ENCODE measurements at places on chromosomes 16 and 17. TPM values are rescaled to one million over a fixed set of nuclear protein-coding genes. Genes with fewer than 3 reads are reported as not detected.

SPNS3 gene
- total RNA-seq = 5.8 TPM

PIRT gene
- not detected for total RNA-seq

NLRC3 gene
- 49.1 TPM for total RNA-seq

AHSP gene
- total RNA-seq = not detected

SYNGR3 gene
- 5.9 TPM for total RNA-seq

OR4D1 gene
- 0.13 TPM for total RNA-seq

KLHL36 gene
- total RNA-seq = 52.3 TPM

MPO gene
- 1.2 TPM for total RNA-seq

DNA sequence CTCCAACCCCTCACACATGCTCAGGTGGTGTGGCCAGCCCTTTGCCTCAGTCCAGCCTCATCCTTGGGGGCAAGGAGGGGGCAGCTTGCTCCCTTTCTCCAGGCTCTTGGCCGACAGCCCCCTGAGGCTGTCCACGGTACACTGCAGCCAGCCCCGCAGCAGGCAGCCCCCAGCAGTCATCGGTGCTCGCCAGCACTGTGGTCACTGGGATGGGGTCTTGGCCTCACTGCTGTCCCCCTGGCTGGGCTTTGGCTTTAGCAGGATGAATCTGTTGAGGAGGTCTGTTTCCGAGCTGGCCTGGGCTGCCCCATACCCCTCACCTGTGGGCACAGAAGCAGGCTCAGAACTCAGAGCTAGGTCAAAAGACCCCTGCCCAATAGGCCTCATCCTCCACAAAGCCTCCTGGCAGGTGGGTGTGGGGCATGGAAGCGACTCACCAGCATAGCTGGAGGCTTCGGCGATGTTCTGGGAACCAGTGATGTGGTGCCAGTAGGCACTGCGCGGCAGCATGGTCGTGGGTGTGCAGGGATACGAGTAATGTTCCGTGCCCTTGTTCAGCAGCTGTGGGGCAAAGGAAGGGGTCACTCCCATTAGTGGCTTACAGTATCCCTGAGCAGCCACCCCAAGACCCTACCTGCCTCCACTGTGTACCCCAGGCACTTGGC is 10.8 kb downstream of the POLR2C start:
- ATAC-seq = no peak

- ATAC-seq = no peak
Observed at GRCh38 chr17:79154446-79154845, 79.8 kb downstream of the ENGASE start.

GRCh38 chr17:4304417-4305027 is 40.7 kb upstream of the ANKFY1 start:
- peak; percentile 72 for ATAC-seq

DNA sequence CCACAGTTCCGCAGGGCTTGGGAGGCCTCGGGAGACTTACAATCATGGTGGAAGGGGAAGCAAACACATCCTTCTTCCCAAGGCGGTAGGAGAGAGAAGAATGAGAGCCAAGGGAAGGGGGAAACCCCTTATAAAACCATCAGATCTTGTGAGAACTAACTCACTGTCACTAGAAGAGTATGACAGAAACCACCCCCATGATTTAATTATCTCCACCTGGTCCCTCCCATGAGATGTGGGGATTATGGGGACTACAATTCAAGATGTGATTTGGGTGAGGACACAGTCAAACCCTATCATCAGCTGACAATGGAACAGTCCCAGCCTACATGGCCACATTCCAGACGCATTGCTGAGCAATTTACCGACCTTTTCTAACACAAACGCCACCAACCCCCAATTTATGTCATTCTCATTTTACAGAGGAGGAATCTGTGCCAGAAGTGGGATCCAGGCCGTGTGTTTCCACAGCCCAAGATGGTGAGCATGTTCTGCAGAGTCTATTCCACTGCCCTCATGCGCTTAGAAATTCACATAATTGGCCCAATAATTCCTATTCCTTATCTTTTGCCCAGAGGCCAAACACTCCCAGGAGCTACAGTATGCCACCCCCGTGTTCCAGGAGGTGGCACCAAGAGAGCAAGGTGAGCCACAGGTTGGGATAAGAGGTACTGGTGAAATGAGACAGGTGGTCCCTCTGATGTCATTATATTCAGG is 17.3 kb downstream of the MILR1 start:
- no peak for ATAC-seq

GRCh38 chr17:38428643-38429371 is 543 bp downstream of the ARHGAP23 start:
- peak; percentile 33 for ATAC-seq

GRCh38 chr16:72764015-72764654 is 283.8 kb downstream of the ZFHX3 start:
- ATAC-seq = no peak

DNA sequence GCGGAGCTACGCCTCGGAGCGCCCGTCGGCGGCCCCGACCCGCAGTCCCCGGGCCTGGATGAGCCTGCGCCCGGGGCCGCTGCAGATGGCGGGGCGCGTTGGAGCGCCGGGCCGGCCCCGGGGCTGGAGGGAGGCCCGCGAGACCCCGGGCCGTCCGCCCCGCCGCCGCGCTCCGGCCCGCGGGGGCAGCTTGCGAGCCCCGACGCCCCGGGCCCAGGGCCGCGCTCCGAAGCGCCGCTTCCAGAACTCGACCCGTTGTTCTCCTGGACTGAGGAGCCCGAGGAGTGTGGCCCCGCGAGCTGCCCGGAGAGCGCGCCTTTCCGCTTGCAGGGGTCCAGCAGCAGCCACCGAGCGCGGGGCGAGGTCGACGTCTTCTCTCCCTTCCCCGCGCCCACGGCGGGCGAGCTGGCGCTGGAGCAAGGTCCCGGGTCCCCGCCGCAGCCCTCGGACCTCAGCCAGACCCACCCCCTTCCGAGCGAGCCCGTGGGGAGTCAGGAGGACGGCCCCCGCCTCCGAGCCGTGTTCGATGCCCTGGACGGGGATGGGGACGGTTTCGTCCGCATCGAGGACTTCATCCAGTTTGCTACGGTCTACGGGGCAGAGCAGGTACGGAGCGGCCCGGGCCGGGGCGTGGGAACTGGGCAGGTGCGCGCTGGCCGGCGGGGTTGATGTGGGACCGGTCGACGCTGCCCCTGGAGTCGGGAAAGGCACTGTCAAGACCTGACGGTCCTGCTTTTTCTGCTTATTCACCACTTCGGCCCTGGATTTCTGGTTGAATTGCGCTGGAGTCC is 861 bp downstream of the RAB11FIP3 start:
- peak; percentile 0 for ATAC-seq

GRCh38 chr16:11114366-11115164 is 141.4 kb downstream of the SOCS1 start:
- ATAC-seq = peak; percentile 81

DNA sequence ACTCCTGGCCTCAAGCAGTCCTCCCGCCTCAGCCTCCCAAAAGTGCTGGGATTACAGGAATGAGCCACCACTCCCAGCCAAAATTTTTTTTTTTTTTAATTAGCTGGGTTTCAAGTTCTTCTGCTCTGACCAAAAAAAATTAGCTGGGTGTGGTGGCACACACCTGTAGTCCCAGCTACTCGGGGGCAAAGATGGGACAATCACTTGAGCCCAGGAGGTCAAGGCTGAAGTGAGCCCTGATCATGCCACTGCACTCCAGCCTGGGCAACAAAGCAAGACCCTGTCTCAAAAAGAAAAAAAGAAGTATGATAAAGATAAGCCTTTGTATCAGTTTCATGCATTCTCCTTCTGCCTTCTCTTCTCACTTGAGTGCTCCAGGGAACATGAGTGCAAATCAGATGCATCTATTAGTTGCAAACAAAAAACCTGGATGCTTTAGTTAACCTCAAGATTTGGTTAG is 1.9 kb downstream of the NQO1 start:
- no peak for ATAC-seq

- ATAC-seq = no peak
Observed at GRCh38 chr17:73402466-73402865, 90.7 kb upstream of the CDC42EP4 start.

DNA sequence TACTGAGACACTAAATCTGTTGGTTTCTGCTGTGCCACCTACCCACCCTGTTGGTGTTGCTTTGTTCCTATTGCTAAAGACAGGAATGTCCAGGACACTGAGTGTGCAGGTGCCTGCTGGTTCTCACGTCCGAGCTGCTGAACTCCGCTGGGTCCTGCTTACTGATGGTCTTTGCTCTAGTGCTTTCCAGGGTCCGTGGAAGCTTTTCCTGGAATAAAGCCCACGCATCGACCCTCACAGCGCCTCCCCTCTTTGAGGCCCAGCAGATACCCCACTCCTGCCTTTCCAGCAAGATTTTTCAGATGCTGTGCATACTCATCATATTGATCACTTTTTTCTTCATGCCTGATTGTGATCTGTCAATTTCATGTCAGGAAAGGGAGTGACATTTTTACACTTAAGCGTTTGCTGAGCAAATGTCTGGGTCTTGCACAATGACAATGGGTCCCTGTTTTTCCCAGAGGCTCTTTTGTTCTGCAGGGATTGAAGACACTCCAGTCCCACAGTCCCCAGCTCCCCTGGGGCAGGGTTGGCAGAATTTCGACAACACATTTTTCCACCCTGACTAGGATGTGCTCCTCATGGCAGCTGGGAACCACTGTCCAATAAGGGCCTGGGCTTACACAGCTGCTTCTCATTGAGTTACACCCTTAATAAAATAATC is 14.6 kb downstream of the STH start:
- no peak for ATAC-seq

DNA sequence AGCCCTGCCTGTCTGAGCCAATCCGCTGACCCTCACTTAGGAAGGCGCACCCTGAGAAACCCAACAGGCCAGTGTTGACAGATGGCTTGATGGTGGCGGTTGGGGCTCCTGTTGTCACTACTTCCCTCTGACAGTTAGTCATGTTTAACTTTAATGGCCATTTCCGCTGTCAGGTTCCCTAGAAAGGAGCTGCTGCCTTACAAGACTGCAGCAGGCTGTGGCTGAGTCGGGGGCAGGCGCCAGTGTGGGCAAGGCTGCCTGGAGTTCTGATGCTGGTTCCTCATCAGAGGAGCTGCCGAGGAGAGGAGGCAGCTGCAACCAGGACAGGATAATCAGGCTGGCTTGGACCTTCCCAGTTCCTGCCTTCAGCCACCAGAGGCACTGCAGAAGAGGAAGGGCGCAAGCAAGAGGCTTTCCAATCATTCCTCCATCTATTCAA is 223.2 kb upstream of the DYNLRB2 start:
- no peak for ATAC-seq
